Thoracic aorta (tissue), 2 donors: ENCODE measurements at places on chromosomes 7 and 10. TPM values are rescaled to one million over a fixed set of nuclear protein-coding genes. Genes with fewer than 3 reads are reported as not detected.

PSD gene
- not detected for total RNA-seq

PAPOLB gene
- 0.68 TPM for total RNA-seq

OR2A12 gene
- not detected for total RNA-seq

PGAM2 gene
- 1.8 TPM for total RNA-seq

CHN2 gene
- total RNA-seq: 44.7 TPM

ITPRID1 gene
- total RNA-seq: not detected

CLCN1 gene
- total RNA-seq: 0.68 TPM

INSYN2A gene
- total RNA-seq: 0.35 TPM

INHBA gene
- total RNA-seq: 44.8 TPM

DNA sequence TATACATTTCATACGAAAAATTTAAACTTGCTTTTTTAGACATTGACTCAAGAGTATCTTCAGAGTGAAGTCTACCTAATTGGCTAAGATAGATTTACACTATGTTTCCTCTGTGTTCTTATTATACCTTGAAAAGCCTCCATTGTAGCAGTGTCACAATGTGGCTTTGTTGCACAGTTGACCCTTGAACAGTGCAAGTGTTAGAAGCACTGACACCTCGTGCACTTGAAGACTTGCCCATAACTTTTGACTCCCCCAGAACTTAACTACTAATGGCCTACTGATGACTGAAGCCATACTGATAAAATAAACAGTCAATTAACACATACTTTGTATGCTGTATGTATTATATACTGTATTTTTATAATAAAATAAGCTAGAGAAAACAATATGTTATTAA is 84.3 kb downstream of the CPED1 start:
- H3K36me3 ChIP-seq: no peaks in the 10 kb centered on the region
- DNase-seq: no peak
- H3K4me1 ChIP-seq: peaks cover 38% of the 10 kb centered on the region
- no peak overlapping the region for H3K4me3 ChIP-seq

- H3K4me3 ChIP-seq: no peak overlapping the region
- H3K4me1 ChIP-seq: peaks cover 20% of the 10 kb centered on the region
- no peak overlapping the region for H3K27ac ChIP-seq
These were observed 48.9 kb upstream of the PFKFB3 start for GRCh38 chr10:6153845-6154244.

GRCh38 chr7:100400656-100401055 is 27.4 kb downstream of the PILRA start:
- no peak overlapping the region for H3K27ac ChIP-seq
- H3K4me1 ChIP-seq: no peaks in the 10 kb centered on the region
- no peaks in the 10 kb centered on the region for H3K27me3 ChIP-seq
- H3K36me3 ChIP-seq: peaks cover 3% of the 10 kb centered on the region
- DNase-seq: no peak

DNA sequence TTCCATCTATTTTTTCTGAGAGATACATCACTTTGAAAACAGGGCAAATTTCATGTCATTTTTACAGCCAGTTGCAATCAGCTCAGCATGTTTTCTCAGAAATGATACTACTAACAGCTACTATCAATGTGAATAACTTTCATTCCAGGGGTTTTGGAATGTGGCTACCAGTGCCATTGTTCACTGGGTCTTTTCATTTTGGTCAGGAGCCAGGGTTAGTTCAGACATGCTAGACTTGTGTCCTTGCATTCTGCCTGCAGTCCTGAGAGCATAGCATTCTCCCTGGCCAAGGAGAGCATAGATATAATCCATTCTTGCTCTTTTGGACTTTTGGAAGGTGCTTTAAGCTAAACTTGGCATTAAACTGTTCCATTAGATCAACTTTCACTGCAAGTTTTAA is 160.9 kb upstream of the NEBL start:
- DNase-seq: no peak
- H3K4me1 ChIP-seq: no peaks in the 10 kb centered on the region
- no peaks in the 10 kb centered on the region for H3K36me3 ChIP-seq
- H3K27me3 ChIP-seq: no peaks in the 10 kb centered on the region
- no peak overlapping the region for H3K4me3 ChIP-seq

DNA sequence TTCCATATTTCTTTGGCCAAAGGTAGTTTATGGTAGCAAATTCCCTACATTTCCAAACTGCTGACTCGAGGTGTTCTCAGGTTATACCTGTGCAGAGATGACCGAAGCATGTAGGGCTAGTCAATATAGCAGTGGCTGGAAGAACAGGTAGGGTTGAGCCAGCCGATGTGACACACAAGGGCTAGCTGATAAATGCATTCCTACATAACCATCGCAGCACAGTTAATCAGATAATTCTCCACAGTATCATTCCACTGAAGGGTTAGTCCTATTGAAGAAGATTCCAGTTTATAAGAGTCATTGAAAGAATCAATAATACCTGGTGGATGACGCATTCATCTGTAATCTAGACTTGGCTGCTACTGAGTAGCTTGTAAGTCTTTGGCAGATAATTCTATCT is 220.0 kb downstream of the KIF20B start:
- no peaks in the 10 kb centered on the region for H3K27me3 ChIP-seq
- H3K36me3 ChIP-seq: no peaks in the 10 kb centered on the region
- no peak overlapping the region for H3K27ac ChIP-seq
- no peaks in the 10 kb centered on the region for H3K4me1 ChIP-seq
- DNase-seq: no peak

- H3K4me1 ChIP-seq: peaks cover 9% of the 10 kb centered on the region
- no peaks in the 10 kb centered on the region for H3K27me3 ChIP-seq
- no peak for DNase-seq
- H3K36me3 ChIP-seq: no peaks in the 10 kb centered on the region
- no peak overlapping the region for H3K27ac ChIP-seq
These were observed 240.7 kb downstream of the MGMT start for GRCh38 chr10:129707406-129708388.

GRCh38 chr7:150867605-150868004 is 15.3 kb downstream of the AOC1 start:
- H3K36me3 ChIP-seq: no peaks in the 10 kb centered on the region
- H3K4me1 ChIP-seq: no peaks in the 10 kb centered on the region
- H3K4me3 ChIP-seq: no peak overlapping the region
- H3K27ac ChIP-seq: no peak overlapping the region
- no peaks in the 10 kb centered on the region for H3K27me3 ChIP-seq
- no peak for DNase-seq

DNA sequence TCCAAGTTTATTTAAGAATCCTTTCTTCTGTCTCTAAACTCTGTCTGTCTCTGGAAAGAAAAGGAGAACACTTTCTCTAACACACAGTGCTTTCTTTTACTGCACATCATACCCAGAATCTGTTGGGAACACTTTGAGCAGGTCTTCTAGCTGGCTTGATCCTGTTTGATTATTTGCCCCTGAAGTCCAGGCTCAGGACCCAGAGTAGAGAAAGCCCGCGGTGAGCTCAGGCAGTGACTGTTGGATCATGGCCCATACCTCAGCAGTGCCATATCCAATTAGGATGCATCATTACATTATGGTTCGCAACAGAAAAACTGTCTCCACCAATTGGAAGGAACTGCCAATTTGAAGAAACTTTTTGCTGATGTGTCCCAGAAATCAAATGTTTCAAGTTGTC is 51.4 kb downstream of the ATOH7 start:
- no peaks in the 10 kb centered on the region for H3K4me1 ChIP-seq
- no peaks in the 10 kb centered on the region for H3K36me3 ChIP-seq
- H3K27ac ChIP-seq: no peak overlapping the region
- H3K4me3 ChIP-seq: no peak overlapping the region
- no peak for DNase-seq

GRCh38 chr7:55086413-55087201 is 67.8 kb downstream of the EGFR start:
- H3K36me3 ChIP-seq: no peaks in the 10 kb centered on the region
- H3K4me1 ChIP-seq: peaks cover 17% of the 10 kb centered on the region
- no peaks in the 10 kb centered on the region for H3K27me3 ChIP-seq
- peak overlapping the region; percentile 63 for H3K27ac ChIP-seq
- no peak for DNase-seq

- H3K27me3 ChIP-seq: no peaks in the 10 kb centered on the region
- H3K4me1 ChIP-seq: peaks cover 4% of the 10 kb centered on the region
- no peaks in the 10 kb centered on the region for H3K36me3 ChIP-seq
- H3K27ac ChIP-seq: no peak overlapping the region
These were observed 22.6 kb upstream of the PSAP start for GRCh38 chr10:71873582-71874211.

GRCh38 chr7:99027841-99028240 is 116.1 kb downstream of the SMURF1 start:
- no peak overlapping the region for H3K27ac ChIP-seq
- peaks cover 30% of the 10 kb centered on the region for H3K4me1 ChIP-seq
- DNase-seq: no peak

DNA sequence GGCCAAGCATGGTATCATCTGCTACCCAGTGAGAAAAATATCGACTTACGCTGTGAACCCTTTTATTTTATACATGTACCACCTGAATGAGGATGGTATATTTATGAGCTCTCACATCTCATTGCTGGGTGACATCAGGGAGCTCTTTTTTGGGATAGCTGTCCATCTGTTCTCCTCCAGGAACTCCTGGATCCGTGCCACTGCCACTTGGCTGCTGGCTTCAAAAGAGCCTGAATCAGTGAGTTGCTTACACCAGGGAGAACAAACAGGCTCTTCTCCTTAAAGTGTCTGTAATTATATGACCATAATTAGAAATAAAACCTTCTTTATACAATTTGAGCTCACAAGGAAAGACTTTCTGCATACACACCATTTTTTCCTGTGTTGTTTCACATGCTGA is 106.2 kb downstream of the KAT6B start:
- H3K27me3 ChIP-seq: no peaks in the 10 kb centered on the region
- peaks cover 40% of the 10 kb centered on the region for H3K4me1 ChIP-seq
- H3K27ac ChIP-seq: peak overlapping the region; percentile 30
- no peak for DNase-seq
- H3K36me3 ChIP-seq: no peaks in the 10 kb centered on the region

GRCh38 chr7:98840722-98841121 is 29.1 kb downstream of the TMEM130 start:
- no peaks in the 10 kb centered on the region for H3K36me3 ChIP-seq
- H3K27ac ChIP-seq: peak overlapping the region; percentile 69
- peaks cover 15% of the 10 kb centered on the region for H3K4me1 ChIP-seq
- no peaks in the 10 kb centered on the region for H3K27me3 ChIP-seq
- no peak for DNase-seq
- no peak overlapping the region for H3K4me3 ChIP-seq

DNA sequence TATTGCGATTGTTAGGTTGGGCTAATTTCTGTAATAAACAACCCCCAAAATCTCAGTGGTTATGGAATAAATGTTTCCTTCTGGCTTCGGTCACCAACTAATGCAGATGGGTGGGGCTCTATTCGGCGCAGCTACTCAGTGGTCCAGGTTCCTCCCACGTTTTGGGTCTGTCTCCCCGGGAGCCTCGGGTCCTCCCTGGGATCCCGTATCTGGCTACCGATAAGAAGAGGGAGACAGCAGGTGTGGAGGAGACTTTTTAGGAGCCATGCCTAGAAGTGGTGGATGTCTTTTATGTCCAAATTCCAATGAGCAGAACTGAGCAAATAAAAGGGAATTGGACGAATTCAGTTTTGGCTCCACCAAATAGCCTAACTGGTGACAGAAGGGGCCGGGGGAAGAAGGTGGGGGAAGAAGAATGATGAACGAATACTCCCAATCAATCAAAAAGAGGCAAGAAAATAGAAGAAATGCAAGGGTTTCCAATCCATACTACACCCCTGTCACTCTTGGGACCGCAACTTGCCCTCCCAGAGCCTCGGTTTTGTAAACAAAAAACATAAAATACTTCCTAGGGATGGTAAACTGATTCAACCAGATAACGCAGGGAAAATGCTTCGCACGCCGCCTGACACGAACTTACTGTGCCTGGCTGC is 498 bp upstream of the C10orf53 start:
- no peaks in the 10 kb centered on the region for H3K27me3 ChIP-seq
- H3K27ac ChIP-seq: no peak overlapping the region
- H3K36me3 ChIP-seq: no peaks in the 10 kb centered on the region
- DNase-seq: no peak

DNA sequence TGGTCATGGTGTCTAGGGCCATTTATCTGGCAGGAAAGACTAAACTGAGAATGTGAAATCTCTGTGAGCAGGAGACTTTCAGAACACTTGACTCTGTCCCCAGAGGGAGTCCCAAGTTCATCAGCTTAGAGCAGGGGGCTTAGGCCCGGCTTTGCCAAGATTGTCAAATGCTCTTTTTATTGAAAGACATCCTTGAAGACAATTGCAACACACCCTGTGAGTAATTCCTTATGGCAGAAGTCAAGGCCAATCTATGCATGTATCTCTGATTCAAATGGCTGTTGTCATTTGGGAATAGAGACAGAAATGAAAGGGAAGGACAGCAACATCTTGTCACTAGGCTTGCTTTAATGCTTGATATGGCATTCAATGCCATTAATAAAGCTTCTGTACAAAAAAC is 33.7 kb downstream of the BAMBI start:
- peak overlapping the region; percentile 39 for H3K27ac ChIP-seq
- H3K4me1 ChIP-seq: peaks cover 11% of the 10 kb centered on the region
- no peak overlapping the region for H3K4me3 ChIP-seq

GRCh38 chr10:112915590-112916572 is 34.2 kb upstream of the TCF7L2 start:
- DNase-seq: no peak
- no peak overlapping the region for H3K4me3 ChIP-seq
- H3K4me1 ChIP-seq: no peaks in the 10 kb centered on the region
